Anterior cingulate cortex (tissue), 58 donors: ENCODE measurements at places on chromosomes 2 and 18.
A peak's percentile ranks its signal among the peaks of the same experiment; 100 is the strongest.

DNA sequence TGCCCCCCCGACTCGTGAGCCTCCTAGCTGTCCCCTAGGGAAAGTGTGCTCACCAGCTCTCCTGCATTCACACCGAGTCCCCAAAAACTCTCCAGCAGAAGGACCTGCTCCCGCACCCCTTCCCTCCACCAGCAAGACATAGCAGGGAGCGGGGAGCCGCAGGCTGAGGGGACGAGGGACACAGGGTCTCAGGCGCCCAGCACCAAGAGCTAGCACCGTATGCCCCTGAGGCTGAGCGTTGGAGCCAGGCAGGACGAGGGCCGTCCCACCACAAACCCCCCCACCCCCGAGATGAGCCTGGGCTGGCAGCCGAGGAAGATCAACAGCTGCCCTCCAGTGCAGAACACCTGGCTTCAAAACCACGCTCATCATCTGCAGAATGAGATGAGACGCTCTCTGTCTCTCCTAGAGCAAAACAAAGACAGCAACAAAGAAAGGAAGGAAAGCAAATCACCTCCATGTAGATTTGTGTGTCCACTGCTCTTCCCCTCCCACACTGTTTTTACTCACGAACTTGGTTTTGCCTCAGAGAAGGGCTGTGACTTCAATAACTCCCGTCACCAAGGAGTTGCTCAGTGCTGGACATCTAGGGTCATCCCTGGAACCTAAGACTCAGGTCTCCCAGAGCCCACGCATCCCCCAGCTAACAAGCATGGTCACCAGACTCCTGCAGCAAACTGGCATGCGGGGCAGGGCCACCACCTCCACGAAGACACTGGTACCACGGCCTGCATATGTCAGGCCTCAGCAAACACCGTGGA lies 39.7 kb upstream of the SALL3 start:
- DNase-seq: no peak

DNA sequence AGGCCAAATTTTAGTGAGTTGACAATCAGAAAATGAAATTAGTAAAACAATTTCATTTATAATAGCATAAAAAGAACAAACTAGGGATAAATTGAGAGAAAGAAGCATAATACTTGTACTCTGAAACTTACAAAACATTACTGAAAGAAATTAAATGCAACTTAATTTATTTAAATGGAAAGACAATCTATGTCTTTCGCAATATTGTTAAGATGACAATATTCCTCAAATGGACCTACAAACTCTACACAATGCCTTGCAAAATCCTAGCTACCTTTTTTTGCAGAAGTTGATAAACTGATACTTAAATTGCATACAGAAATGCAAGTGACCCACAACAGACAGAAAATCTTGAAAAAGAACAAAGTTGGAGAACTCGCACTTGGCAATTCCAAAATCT lies 9.1 kb downstream of the EPG5 start:
- no peak for DNase-seq

- DNase-seq: no peak
Measured at GRCh38 chr2:26327291-26328272, 18.4 kb upstream of the SELENOI start.

- no peak for DNase-seq
Measured at GRCh38 chr2:239559417-239560261, 158.8 kb upstream of the HDAC4 start.

- no peak for DNase-seq
Measured at GRCh38 chr2:217794133-217794986, 208.4 kb downstream of the TNS1 start.

GRCh38 chr2:144642856-144643255 lies 122.9 kb upstream of the ZEB2 start:
- DNase-seq: no peak

GRCh38 chr2:78077633-78078032 lies 555.5 kb upstream of the LRRTM4 start:
- no peak for DNase-seq

- DNase-seq: no peak
Measured at GRCh38 chr2:176931588-176932563, 280.7 kb upstream of the HNRNPA3 start.

DNA sequence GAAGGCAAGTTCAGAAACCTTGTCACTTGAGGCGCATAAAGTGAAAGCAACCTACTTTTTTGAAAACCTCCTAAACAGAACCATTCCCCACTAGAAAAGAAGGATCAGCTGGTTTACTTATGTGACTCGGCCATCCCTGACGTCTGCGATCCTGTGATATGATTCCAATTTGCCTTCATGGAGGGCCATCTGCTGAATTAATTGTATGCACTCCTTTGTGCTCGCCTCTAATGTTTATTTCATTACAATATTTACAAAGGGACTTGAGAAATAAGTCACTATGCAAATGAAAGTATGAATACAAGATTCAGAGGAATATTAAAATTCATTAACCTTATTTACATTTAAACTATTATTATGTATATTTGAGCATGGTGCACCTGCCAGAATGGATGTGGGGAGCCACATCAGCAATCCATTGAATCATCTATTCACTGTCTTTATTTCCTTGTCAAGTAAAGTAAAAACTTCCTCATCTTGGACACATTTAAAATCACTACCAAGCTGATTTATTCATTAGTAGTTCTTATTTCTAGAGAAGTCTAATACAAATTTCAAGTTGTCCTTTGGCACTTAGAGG lies 96.5 kb downstream of the RBM43 start:
- DNase-seq: no peak

- no peak for DNase-seq
Measured at GRCh38 chr2:18194161-18194560, 315.7 kb downstream of the KCNS3 start.

DNA sequence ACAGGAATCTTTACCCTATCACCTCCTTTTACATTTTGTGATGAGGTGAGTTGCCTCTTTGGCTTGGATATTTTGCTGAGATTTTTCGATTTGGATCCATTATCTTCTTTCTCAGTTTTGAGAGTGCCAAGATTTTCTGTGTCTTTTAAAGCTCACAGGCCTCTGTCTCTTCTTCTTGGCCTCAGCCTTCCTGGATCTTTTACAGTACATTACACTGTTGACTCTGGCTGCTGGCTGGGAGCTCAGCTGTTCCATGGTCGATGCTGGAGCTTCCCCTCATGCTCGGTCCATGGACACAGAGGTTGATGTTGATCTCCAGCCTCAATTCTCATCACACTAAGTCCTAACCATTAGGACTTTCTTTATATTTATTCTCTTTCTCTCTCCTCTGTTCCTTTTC lies 332.8 kb upstream of the UBE2E3 start:
- DNase-seq: no peak

DNA sequence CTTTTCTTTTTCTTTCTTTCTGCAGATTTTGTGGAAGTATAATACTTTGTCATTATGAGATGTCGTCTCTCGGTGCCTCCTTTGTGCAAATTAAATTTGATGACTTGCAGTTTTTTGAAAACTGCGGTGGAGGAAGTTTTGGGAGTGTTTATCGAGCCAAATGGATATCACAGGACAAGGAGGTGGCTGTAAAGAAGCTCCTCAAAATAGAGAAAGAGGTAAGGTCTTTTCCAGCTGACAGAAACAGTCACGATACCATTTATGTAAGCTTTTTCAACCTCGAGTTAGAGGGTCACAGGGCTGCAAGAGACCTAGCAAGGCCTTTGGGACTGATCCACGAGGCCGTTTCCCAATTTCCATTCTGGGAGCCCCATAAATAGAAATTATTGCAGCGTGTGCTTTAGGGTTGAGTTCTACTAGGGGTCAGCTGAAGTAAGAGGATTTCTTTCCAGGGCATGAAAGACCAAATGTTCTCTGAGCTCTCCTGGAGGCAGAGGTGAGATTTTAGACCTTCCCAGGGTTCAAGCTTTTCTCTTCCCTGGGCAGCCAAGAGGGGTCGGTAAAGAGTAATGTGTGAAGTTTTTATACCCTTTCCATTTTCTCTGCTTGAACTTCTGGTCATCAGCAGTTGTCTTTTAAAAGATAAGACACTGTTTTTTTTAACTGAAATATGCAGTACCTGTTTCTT lies 15.5 kb downstream of the MAP3K20 start:
- DNase-seq: no peak

GRCh38 chr2:46800218-46800617 lies 115.4 kb downstream of the MCFD2 start:
- DNase-seq: no peak

DNA sequence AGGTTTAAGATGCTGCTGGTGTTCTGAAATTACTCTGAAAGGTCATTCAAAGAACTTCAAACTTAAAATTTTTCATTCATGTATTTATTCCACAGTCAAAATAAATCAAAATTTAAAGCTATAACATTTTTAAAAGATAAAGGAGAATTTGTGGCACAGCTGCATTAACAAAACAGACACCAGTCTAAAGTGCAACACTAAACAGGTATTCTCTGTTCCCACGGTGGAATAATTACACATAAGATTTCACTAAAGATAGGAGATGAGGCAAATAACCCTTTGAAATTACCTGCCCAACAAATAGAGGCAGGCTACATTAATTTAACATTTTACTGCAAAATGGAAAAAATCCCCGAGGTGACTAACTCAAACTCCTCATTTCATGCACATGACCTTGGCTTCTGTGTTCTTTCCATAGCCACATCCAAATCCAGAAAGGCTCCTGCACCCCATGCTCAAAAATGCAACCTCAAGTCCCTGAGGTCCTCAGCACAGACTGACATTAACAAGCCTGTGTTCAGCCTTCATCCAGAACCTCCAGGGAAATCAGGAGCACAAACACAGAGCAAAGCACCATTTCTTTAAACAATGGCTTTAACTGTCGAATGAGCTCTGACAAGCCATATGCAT lies 10.5 kb downstream of the COX7A2L start:
- DNase-seq: no peak

GRCh38 chr2:101524806-101525430 lies 50.0 kb upstream of the RFX8 start:
- no peak for DNase-seq

DNA sequence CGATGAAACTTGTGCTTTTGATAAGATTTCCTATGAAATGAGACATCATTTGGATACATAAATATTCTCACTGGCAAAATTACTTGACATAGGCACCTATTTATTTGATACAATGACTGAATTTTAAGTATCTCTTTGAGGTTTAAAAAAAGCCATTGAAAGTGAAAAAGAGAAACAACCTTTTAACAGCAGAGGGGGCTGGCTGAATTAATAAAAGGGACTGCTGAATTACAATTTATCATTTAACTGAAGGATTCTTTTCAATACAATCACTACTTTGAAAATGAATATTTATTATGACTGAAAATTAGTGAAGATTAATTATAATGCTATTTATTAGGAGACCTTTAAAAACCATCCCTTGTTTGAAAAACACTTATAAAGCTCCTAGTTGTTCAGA lies 335.3 kb downstream of the DLGAP1 start:
- no peak for DNase-seq

- DNase-seq: no peak
Measured at GRCh38 chr2:66701656-66702055, 266.7 kb downstream of the MEIS1 start.

DNA sequence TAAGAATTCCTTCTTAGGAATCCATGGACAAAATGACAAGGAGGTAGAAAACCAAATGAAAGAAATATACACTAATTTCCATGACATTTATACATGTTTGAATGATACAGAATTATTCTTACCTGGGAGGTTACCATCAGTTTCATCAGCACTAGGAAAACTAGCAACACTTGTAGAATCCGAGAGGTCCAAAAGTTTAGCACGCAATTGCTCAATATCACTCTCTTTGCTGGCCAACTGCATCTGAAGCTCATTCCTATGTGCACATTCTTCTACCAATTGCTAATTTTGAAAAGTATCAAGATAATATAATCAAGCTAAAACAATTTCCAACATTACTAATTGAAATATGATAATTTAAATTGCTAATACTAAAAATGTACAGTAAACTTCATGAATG lies 144.8 kb downstream of the ROCK1 start:
- no peak for DNase-seq

- DNase-seq: peak; percentile 77
Measured at GRCh38 chr18:63320123-63320974, 780 bp upstream of the BCL2 start.

DNA sequence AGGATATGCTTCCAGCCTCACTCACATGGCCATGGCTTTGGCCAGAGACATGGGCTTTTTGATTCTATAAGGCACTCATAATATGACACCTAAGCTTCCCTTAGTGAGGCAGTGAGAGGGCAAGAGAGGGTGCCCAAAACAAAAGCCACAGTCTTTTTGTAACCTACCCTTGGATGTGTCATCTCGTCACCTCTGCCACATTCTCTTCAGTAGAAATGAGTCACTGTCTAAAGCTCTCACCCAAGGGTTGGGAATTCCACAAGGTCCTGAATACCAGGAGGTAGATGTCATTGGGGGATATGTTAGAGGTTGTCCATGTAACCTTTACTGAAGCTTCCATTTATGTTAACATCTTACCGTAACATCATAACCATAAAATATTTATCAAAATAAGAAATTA lies 108.4 kb downstream of the ALMS1 start:
- no peak for DNase-seq

DNA sequence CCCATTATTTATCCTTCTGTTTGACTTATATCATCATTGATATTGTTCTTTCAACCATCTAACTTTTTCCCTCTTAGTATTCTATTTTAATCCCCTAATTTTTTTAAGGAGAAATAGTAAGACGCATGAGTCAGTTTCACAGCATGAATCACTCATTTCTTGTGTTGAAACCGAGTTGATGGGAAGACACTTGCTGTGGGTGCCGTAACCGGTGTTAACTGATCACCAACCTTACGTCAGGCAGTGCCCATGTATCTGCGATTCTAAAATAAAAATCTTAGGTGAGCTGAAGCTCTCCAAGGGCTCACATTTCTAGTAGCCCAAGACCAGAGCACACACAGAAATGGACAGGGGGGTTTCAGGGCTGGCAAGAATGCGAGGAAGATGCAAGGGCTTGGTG lies 348.1 kb downstream of the GALR1 start:
- no peak for DNase-seq

DNA sequence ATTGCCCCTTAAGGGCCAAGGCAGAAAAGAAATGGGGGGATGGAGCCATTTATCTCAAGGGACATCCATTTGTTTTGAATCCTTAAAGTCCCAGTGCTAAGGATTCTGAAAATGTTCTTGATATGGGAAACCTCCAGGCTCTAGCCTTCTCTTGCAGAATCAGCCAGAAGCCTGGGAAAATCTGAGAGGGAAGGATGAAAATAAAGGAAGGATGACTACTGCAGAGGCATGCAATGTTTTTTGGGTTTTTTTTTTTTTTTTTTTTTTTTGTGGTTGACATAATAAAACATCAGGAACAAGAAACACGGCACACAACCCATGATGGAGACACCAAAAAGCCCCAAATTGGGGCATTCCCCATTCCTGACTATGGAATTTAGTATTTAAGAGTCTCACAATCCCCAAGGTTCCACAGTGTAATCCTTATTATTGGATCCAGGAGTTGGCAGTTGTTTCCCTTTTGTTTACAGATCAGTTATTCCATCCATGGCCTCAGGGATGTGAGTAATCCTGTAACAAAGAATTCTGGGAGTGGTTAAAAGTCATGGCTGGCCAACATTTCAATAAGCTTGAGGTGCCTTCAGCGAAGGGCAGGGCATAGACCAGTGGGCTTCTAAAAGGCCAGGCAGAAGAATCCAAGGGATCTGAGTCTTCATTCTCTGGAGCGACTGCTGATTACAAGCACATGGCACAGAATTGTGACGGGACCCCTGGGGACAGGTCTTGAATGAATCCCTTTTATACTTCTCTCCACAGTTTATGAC lies 337.5 kb downstream of the GULP1 start:
- no peak for DNase-seq

- no peak for DNase-seq
Measured at GRCh38 chr18:71223486-71223885, 934.6 kb downstream of the SOCS6 start.

- no peak for DNase-seq
Measured at GRCh38 chr2:18132697-18133096, 254.2 kb downstream of the KCNS3 start.

- DNase-seq: no peak
Measured at GRCh38 chr2:159172403-159172802, 114.1 kb downstream of the WDSUB1 start.
